ENCODE measurements at places on chromosomes 12 and 14. TPM values are rescaled to one million over a fixed set of nuclear protein-coding genes. Genes with fewer than 3 reads are reported as not detected.

DNA sequence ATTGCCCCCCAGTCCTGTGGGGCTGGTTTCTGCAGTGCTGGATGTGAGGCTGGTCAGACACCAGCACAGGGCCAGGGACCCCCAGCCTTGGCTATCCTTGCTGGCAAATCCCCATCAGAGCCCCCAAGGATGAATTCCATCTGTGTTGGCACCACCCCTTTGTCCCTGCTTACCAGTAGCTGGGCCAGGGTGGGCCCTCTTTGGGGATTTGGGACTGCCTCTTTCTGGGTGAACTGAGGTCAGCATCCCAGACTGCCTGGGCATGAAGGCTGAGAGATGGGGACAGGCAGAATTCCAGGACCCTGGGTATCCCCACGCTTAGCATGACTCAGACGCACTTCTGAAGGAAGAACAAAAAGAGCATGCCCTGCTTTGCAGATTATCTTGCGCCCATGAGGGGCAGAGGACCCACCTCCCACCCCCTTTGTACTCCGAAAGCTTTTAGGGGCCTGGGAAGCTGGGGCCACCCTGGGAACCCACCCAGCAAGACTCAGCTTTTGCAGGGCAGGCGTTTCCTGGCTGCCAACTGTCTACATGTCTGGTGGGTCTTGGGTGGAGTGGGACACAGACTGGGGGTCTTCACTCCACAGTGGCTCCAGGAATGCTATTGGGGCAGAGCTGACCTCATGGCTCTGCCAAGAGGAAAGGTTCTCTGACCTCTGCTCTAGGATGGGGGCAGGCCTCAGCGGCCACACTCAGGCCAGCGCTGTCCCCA is 26.8 kb downstream of the RFLNA start:
- DNase-seq: no peak

GRCh38 chr12:47850153-47851084 is 30.7 kb upstream of the HDAC7 start:
- no peak for DNase-seq

GRCh38 chr12:21308785-21309184 is 25.9 kb downstream of the SLCO1A2 start:
- DNase-seq: no peak

DNA sequence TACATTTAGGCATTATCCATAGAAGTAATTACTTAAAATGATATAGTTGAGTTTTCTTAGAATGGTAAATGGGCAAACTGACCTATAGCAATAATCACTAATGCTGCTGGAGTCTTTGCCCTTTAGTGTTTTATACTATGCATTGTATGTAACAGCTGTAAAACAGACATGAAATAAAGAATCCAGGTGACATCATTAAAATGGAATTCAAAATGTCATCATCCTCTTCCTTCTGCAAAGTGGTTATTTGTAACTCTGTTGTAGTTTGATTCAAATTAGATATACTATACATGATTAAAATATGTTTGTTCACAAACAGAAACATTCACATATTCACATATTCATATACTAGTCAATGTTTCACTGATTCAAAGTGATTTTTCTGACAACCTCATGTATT is 598.8 kb downstream of the SLC16A7 start:
- DNase-seq: no peak

DNA sequence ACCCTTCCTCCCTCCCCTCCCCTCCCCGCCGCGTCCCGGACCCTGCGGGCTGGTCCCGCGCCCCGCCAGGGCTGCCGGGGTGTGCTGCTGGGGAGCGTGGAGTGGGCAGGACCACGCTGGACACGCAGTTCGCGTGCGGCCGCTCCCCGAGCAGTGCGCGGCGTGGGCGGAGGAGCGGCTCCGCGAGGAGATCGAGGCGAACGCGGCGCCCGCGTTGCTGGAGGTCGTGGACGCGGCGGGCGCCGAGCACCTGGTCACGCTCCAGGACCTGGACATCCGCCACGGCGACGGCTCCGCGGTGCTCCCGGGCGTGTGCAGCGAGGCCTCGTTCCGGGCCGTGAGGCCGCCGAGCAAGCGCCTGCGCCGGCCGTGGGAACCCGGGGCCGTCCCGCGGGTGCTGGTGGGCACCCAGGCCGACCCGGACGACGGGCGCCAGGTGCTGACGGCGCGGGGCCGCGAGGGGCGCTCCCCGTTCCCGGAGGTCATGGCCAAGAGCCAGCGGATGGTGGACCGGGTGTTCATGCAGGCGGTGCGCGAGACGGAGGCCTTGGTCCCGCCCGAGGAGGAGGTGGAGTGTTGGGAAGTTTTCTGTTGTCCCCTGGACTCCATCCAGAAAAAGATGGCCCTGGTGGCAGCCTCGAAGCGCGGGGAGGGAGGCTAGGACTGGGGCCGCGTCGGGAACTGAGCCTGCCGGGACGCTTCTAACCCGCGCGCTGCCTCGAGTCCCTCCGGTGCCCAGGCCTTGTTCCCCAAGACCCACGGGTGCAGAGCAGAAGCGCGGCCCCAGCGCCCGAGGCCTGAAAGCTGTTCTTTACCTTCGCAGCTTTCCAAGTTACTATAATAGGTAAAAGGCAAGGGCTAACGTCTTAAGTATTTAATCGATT is 54.7 kb upstream of the EIF5 start:
- DNase-seq: no peak

- DNase-seq: no peak
Observed at GRCh38 chr12:62694632-62695031, 228.0 kb downstream of the MON2 start.

DNA sequence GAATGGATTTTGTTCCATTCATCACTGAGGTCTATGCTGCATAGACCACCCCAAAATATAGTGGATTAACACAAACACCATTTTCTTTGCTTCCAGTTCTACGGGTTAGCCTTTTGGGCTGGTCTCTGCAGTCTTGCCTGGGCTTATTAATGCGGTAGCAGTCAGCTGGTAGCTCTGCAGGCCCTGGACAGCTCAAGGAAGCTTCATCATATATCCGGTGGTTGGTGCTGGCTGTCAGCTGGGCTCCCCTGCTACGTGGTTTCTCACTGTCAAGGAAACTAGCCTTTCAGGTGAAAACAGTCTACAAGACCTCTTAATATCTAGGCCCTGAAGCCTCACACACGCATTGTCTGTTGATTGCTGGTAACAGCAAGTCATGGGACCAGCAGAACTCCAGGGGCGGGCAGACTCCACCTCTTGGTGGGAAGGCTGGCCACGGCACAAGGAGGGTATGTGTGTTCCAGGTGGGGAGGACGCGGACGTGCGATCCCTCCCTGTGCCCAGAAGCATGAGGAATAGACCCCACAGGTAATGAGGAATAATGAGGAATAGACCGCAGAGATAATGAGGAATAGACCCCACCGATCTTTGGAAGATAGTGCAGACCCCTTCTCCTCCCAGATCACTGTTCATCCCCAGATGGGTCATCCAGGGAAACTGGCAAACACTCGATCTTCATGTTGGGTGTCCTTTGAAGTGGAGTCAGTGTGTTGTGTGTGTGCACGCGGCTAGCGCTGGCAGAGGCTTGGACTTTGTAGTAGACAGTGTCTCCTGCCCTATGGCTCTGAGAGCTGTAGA is 13.3 kb downstream of the TSPAN9 start:
- no peak for DNase-seq

DNA sequence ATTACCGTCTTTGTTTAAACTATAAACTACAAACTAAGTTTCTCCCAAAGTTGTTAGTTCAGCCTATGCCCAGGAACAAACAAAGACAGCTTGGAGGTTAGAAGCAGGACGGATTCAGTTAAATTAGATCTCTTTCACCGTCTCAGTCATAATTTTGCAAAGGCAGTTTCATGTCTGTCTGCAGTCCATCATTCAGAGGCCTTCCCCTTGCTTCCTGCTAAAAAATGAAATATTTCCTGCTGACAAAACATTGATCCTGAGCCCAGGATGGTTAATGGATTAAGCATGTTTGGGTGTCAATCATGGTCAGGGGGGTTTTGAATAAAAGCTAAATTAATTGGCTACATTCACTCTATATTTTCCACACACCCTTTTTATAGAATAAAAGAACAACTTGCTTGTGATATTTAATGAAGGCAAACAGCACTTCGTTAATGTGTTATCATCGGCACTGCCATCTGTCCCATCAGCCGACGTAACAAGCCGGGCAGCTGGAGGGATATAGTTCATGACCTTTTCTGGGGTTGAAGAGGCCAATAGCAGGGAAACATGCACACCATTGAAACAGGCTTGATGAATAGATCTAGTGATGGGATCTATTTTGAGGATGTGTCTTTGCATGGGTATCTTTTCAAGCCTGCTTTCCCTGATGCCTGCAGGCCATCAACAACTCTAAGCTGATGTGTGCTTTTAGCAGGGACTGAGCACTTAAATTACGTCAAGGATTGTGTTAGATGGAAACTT is 521.3 kb upstream of the TMEM132C start:
- no peak for DNase-seq

GRCh38 chr12:8475508-8476203 is 19.9 kb downstream of the CLEC6A start:
- DNase-seq: no peak

DNA sequence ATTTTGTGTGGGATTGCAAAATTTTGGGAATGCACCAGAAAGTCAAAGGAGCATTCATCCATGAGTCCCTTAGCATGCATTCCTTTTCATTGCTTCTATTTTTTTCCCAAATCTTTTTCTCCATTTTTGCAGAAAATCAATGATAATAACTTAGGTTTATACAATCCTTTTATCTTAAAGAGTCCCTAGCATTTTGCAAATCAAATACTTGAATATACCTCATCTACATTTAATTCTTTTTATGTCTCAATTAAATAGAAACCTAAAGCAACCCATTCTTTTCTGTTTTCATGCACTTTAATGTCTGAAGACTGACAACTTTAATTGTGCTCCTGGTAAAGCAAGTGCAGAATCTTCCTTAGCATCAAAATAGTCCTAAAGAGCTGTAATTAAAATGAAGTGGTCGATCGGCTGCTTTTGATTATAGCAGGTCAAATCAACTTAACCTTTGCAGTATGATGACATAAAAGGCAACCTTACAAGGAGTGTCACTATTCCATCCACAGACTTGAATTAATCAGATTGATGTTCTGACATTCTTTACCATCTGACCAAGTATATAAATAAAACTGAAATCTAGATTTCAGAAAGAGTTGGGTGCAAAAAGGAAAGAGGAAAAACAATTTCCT is 168.4 kb downstream of the ALG10B start:
- DNase-seq: no peak

- no peak for DNase-seq
Observed at GRCh38 chr14:91493169-91493568, 16.9 kb downstream of the PPP4R3A start.

GRCh38 chr14:93902619-93903307 is 24.4 kb upstream of the FAM181A start:
- DNase-seq: no peak

- no peak for DNase-seq
Observed at GRCh38 chr12:3119756-3120601, 42.8 kb downstream of the TSPAN9 start.

DNA sequence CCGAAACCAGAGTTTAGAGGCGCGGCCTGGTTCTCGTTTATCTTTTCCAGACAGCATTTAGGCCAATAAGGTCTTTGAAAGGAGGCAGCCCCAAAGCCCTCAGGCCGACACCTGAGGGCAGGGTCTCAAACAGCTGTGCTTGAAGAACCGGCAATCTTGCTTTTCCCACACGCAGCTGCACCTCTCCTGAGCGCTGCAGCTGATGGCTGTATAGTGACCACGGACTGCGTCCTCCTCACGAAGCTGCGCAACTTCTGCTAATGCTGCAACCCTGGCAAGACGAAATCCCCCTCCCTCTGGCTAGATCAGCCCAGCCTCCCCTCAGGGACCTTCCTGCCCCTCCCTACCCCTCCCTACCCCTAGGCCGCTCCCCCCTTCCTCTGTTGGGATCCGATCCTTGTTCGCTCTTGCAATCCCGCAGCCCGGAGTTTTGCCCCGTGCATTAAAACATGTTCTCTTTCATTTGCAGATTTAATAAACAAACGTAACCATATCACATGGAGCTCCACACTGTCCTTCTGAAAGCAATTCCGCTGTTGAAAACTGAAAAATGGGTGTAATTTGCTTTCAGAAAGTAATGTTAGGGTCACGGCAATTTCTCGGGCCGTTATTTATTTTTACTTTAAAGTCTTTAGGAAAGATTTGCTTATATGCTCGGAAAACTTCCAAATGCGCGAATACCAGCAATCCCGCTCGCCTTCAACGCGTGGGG is 4.8 kb upstream of the PAX9 start:
- DNase-seq: no peak

DNA sequence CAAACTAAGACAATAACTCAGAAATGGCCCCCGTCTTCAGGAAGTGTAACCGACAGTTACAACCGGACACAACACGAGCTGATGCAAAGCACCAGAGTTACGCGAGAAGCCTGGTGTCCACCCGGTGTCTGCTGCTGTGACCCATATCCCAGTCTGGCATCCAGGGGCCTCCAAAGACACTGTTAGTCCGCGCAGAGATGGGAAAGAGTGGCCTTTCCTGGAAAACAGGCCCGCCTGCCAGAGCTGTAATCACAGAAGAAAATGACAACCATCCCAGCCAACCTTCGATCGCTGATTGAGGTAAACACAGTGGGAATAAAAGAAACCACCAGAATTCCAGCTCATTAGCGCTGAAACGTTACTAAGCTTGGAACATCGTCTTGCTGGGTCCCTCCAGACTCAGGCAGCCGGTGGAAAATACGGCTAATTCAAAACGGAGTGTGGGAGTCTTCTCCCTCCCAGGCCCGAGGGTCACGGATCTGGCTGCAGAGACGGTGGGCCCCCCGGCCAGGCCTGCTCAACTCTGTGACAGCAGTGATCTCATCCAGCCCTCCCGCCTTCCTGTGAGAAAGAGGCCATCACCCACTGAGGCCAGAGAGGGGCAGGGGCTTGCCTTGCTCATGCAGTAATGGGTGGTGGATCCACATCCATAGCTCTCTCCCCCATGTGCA is 273.9 kb upstream of the RTL1 start:
- DNase-seq: no peak

DNA sequence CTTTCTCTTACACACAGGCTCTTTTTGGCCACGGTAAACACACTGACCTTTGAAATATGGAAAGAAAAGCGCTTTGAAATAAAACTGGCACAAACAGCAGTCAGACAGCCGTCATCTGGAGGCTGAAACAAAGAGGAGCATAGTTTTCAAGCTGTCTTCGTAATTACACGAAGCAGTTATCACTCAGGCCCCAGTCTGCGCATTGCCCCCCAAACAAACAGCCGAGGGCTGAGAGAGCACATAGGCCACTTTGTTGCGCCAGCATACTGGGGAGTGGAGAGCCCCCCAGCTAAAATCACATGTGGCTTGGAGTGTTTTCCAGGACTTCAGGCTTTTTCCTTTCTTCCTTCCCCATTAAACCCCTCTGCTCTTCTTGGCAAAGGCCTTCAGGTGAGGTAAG is 142.9 kb upstream of the BTG1 start:
- no peak for DNase-seq

GRCh38 chr14:54836231-54836630 is 66.4 kb downstream of the GCH1 start:
- DNase-seq: no peak

DNA sequence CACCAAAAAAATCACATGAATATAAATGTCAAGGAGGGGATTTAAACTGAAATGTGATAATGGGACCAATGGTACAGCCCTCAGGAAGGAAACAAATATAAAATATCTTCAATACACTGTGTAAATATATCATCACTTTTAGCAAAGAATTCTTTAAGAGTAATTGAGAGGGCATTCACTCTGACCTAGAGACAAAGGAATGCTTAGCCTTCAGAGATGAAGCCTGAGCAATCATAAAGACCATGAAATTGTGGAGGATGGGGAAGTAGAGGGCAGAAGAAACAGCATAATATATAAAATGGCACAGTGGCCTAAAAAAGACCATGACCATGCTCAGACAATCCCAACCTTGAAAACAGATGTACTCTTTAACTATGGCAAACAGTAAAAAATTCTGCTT is 20.4 kb downstream of the YAF2 start:
- no peak for DNase-seq

The TSHR gene
- total RNA-seq: 0.17 TPM

The GOLGA3 gene
- 51.3 TPM for total RNA-seq

The FIGNL2 gene
- 0.39 TPM for total RNA-seq

The KCNH5 gene
- not detected for total RNA-seq

The TTC6 gene
- total RNA-seq: not detected

The KCNC2 gene
- total RNA-seq: not detected

Measured in activated B cell treated with CpG ODN at 0.5 μM for 24 hours (primary cell).